ENCODE measurements at places on chromosomes 4 and X. TPM values are rescaled to one million over a fixed set of nuclear protein-coding genes. Genes with fewer than 3 reads are reported as not detected.

LRIT3 gene
- 0.07 TPM for polyA plus RNA-seq

TMEM31 gene
- not detected for polyA plus RNA-seq

C1QTNF7 gene
- polyA plus RNA-seq = 1.7 TPM

MAGEA4 gene
- not detected for polyA plus RNA-seq

CMC4 gene
- 56.3 TPM for polyA plus RNA-seq

ZNF630 gene
- polyA plus RNA-seq = 2.3 TPM

CHM gene
- 7.1 TPM for polyA plus RNA-seq

WDR17 gene
- polyA plus RNA-seq = 0.32 TPM

STK32B gene
- polyA plus RNA-seq = 0.02 TPM

TLR8 gene
- polyA plus RNA-seq = 0.14 TPM

DCAF4L1 gene
- polyA plus RNA-seq = 0.07 TPM

DIPK2B gene
- polyA plus RNA-seq = 10.9 TPM

DGKK gene
- polyA plus RNA-seq = not detected

All from right cardiac atrium (tissue), 5 donors.